Left renal pelvis (tissue), 4 donors: ENCODE measurements at places on chromosomes 1 and 21.

DNA sequence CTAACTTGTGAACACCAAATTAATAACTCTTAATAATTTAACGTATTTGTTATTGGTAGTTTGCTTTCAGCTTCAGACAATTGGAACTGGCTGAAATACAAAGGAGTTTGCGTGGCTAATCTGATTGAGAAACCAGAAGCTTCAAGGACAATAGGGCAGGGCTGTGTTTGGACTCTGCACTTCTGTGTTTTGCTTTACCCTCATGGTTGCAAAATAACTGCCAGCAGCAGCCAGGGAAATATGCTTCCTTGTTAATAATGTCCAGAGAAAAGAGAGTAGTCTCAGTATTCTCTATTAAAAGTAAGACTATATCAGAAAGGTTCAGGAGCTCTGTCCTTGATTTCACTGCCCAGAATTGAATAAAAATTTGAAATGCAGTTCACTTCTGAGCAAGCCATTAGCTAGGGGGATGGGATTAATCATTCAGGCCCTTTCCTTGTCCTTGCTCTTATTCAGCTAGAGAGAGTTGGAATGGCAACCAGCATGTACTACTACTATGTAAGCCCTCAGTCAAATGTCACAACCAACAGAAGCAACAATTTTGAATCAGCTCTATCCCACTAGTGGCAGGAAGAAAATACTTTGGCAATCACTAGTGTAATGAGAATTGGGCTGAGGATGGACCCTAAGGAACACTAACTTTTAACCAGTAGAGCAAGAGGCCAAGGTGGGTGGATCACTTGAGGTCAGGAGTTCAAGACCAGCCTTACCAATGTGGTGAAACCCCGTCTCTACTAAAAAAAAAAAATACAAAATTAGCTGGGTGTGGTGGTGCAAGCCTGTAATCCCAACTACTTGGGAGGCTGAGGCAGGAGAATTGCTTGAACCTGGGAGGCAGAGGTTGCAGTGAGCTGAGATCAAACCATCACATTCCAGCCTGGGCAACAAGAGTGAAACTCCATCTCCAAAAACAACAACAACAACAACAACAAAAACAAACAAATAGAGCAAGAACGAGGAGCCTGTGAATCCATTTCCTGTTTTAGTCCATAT lies 76.8 kb downstream of the POU2F1 start:
- DNase-seq = no peak

GRCh38 chr21:45203983-45204382 lies 83.7 kb downstream of the POFUT2 start:
- no peak for DNase-seq

- DNase-seq = no peak
These were observed 31.1 kb downstream of the CAPN8 start for GRCh38 chr1:223634423-223634822.

GRCh38 chr1:91817211-91817905 lies 68.6 kb downstream of the TGFBR3 start:
- no peak for DNase-seq

DNA sequence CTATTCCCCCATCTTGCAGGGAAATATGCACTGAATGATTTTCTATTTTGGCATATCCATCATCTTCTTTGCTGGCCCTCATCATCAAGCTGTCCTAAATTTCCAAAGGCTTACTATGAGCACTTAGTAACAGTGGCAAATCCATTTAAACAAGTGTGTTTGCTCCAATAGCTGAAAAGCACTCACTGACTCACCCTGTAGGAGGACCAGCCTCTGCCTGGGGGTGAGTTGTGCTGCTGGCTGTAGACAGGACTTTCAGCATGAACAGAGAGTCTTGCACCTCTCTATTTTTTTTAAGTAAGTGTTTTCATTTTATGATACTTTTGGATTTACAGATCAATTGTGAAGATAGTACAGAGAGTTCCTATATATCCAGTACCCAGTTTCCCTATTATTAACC lies 97.3 kb downstream of the SLC35F3 start:
- DNase-seq = no peak
